ENCODE measurements at places on chromosomes 6 and 20.
A peak's percentile ranks its signal among the peaks of the same experiment; 100 is the strongest.

DNA sequence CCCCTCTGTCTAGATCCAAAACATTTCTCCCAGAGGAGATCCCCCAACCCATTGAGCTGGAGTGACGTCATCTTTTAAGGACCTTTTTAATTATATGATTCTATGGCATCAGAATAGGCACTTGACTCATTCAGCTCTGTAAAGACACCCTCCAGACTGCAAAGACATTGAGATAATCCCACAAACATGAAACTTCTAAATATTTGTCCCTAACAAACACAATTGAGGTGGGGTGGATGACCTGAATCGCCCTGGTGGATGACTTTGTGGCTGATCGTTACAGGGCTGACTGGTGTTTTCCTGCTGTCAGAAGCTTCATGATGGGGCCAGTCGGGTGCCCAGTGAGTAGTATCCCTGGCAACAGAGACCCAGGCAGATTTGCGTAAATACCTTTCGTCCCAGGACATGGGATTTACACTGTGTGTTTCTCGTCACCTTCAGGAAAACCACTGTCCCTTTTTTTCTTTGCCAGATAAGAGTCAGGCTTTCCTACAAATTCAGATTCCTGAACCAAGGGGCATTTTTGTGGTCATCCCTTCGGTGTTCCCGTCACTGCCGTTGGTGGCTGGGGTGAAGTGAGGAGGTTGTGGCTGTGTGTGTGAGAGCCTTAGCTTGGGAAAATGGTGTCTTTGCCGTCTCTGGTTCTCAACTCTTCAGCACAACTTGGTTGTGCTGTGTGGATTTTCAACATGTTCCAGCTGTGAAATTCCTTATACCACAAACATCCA lies 5.3 kb upstream of the PCK1 start:
- no peak for DNase-seq

- DNase-seq: no peak
These were observed 137.6 kb downstream of the MRPL14 start for GRCh38 chr6:43989581-43990146.

DNA sequence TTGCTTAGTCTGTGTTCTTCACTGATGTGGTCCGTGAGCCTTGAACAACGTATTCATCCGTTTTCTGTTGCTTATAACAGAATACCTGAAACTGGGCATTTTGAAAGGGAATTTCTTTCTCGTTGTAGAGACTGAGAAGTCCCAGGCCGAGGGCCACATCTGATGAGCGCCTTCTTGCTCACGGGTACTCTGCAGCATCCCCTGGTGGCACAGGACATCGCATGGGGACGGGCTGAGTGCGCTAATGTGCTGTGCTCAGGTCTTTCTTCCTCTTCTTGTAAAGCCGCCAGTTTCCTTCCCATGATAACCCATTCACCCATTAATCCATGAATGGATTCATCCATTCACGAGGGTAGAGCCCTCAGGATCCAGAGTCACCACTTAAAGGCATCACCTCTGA lies 161.0 kb downstream of the NFATC2 start:
- no peak for DNase-seq

GRCh38 chr6:83061190-83061589 lies 4.5 kb downstream of the UBE3D start:
- DNase-seq: no peak

- no peak for DNase-seq
These were observed 8.4 kb downstream of the PI3 start for GRCh38 chr20:45183084-45183483.

GRCh38 chr6:148154668-148155067 lies 188.0 kb upstream of the SASH1 start:
- no peak for DNase-seq

- no peak for DNase-seq
These were observed 2.1 kb downstream of the LPIN3 start for GRCh38 chr20:41342474-41343464.

DNA sequence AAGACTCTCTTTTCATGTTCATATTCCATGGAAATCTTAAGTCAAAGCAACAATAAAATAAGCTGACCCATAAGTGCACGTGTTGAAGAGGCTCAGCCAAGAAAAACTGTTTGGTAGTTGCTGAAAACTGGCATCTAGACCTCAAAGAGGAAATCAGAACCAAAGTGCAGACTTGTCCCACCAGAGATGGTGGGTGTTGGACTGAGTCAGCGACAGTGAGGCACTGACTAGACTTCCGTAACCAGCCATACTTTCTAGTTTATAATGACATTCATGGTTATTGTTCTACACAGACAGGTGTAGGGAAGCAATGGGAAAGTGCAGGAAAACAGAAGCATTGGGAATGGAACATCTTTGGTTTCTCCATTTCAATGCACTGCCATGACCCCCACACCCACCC lies 175.7 kb upstream of the AGPAT4 start:
- DNase-seq: no peak

DNA sequence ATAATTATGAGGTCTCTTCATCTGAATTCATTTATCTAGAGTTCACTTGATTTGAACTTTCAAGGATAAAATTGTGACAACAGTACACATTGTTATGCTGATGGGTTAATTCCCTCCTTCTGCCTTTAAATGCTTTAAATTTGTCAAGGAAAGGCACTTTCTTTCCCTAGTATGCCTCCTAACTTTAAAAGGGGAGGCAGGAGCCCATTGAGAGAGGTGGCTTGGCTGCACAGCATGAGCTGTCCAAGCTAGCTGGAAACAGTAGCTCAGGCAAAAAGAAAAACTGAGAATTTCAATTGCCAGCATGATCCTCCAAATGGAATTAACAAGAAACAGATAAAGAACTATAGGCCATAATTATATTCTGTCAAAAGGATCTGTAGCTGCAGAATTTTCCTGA lies 243.3 kb upstream of the GRIK2 start:
- DNase-seq: no peak

GRCh38 chr6:147381712-147382111 lies 126.8 kb upstream of the SAMD5 start:
- DNase-seq: no peak

DNA sequence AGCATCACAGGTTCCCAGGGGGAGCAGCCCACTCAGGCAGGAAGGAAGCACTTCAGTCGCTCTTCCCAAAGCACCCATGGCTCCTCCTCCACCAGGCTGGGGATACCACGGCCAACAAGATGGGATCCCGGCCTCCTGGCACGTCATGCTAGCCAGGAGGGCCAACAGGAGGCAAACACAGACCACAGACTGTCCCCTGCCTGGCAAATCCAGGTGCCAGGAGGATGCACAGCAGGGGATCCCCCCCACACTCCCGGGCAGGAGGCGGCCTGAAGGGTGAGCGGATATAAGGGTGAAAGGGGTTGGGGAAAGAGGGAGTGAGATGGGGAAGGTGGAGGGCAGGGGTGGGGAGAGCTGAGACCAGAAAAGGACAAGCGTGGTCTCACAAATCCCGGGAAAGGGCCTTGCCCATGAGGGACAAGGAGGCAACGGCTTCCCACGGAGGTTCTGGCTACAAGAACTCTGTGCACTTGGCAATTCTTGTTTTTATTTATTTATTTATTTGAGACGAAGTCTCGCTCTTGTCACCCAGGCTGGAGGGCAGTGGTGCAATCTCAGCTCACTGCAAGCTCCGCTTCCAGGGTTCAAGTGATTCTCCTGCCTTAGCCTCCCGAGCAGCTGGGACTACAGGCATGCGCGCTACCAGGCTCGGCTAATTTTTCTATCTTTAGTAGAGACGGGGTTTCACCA lies 7.2 kb downstream of the PXDC1 start:
- no peak for DNase-seq

DNA sequence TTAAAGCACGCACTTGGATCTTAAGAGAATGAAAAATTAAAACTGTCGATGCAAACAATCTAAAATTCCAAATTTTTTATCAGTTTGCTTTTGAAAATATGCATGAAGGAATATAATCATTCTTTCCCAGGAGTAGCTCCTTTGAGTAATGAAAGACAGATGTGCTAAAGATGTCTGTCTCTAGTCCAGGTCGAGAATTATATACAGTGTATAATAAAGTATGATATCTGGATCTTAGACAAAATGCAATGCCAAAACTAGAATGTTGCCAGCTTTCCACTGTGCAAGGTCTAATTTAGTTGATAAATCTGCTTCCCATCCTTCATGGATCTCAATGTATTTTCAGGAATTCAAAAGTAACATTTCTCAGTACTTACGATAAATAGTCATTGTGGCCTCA lies 65.1 kb upstream of the ADGRG6 start:
- no peak for DNase-seq

GRCh38 chr20:38209054-38209675 lies 44.1 kb upstream of the TGM2 start:
- no peak for DNase-seq

- DNase-seq: no peak
These were observed 205.1 kb downstream of the ANKRD60 start for GRCh38 chr20:58023346-58023745.

GRCh38 chr6:19052219-19052618 lies 665.1 kb downstream of the RNF144B start:
- no peak for DNase-seq

- DNase-seq: no peak
These were observed 860 bp downstream of the DEFB124 start for GRCh38 chr20:31474097-31474436.

- DNase-seq: peak; percentile 68
These were observed 26.8 kb downstream of the C6orf89 start for GRCh38 chr6:36912586-36912985.

- no peak for DNase-seq
These were observed 1.3 kb upstream of the OCSTAMP start for GRCh38 chr20:46551522-46552381.

DNA sequence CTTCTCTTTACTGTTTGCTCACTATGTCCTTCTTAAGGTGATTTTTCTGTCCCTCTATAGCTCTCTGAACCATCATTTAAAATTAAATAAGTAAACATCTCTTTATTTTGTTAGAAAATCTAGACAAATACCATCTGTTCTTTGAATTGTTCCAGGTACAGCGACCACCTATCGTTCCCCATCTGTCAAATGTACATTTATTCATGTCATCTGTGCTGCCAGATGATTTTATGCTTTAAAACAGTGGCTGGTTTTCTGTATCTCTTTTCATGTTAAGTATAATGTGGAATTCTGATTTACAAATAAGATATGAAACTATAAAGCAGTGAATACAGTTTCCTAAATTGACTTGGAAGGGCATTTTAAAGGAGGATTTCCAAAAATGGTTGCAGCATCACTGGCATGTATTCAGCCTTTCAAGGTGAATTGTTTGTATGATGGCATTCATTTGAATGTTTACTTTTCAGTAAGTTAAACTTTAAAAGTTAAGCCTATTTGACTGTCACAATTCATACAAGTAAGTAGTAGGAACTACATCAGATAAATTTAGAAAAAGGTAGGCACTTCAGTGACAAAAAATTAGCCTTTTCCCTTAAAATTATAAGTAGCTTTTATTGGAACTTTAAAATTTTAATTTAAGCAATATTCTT lies 92.6 kb upstream of the CLVS2 start:
- DNase-seq: no peak

DNA sequence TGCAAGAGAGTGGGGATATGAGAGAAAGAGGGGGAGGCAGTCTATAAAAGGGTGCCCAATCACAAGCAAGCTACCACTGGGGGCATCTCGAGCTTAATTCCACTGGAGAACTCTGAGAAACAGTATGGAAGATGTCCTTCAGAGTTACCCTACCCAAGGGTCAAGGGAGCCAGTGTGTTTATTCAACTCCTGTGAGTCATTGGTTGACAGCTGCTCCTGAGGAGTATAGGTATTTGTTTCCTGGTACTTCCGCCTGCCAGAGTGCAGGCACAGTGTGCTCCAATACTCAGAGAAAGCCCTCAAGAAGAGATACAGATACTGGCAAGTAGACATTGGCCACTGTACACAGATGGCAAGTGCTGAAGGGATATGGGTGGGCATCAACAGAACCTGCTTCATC lies 49.5 kb downstream of the ARHGAP40 start:
- DNase-seq: no peak

GRCh38 chr6:149897855-149898744 lies at the start of gene RAET1E:
Gene RAET1E, minus strand, starts transcription at chr6:149898113. Its CDS starts 7,212 bp downstream, at chr6:149890901.
- no peak for DNase-seq

DNA sequence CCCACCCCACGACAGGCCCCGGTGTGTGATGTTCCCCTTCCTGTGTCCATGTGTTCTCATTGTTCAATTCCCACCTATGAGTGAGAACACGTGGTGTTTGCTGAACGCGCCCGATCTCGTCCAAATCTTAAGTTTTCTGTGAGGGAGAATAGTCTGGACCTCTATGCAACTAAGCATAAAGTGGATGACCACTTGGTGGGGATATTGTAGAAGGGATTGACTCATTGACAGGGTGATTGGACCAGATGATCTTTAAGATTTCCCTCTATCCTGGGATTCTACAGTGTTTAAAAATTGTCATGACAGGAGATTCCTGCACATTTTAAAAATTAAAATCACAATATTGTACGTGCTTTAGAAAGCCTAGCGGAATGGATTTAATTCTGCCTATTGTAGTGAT lies 141.3 kb downstream of the TRMT11 start:
- no peak for DNase-seq

DNA sequence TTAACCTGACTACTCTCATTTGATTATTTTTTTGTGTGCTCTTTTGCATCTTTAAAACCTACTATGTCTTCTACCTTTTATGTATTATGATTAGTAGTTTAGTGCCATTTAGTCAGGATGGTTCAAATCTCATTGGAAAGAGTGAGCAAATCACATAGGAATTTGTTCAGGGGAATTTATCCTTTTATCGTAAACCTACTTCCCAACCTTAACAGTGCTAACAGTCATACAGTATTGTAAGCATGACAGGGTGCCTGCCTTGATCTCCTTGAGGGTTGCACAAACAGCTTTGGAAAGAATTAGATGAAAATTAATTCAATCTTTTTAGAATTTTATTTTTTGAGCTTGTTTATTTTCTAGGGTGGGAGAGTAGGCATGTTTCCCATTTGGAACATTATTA lies 18.3 kb downstream of the RNF8 start:
- DNase-seq: no peak

DNA sequence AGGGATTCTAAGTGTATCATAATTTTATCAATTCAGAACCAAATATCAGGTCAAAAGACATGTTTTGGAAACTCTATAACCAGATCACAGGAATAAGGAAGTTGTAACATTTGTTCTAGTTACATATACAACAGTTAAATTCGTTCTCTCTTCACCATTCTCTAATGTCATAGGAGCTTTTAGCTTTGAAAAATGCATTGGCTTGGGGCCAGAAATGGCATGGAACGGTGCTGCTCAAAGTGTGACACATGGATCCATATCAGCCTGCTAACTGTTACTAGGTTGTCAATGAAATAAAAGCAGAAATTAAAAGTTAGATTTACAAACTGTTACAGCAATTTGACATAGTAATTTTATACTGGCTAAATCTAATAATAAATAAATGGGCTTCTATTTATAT lies 120.3 kb downstream of the LCA5 start:
- DNase-seq: no peak

DNA sequence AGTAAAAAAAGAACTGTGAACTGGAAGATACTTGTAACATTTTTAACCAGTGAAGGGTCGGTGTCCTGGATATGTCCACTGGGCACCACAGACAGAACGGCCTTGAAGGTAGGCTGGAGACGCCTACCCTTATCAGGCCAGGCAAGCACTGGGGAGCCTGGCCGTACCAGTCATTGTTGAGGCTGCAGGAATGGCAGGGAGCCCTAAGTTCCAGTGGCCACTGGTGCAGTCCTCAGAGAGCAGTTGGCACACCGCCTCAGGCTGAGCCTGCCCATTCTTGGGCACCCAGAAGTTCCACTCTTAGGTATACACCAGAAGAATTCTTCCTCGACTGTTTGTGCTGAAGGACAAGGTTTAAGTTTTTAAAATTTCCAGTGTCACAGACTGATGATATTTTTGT lies 20.5 kb downstream of the DNAJC5 start:
- no peak for DNase-seq

Data from fibroblast of the conjunctiva (primary cell).